ENCODE measurements at places on chromosomes 13 and 19. TPM values are rescaled to one million over a fixed set of nuclear protein-coding genes. Genes with fewer than 3 reads are reported as not detected.

- no peak for DNase-seq
These were observed 9.6 kb downstream of the GRAMD1A start for GRCh38 chr19:35009424-35010415.

Gene MAN2B1
- total RNA-seq: 25.8 TPM

GRCh38 chr13:101660711-101661110 lies 208.2 kb downstream of the ITGBL1 start:
- no peak for DNase-seq

- DNase-seq: no peak
These were observed 18.9 kb upstream of the LRP3 start for GRCh38 chr19:33175156-33175782.

DNA sequence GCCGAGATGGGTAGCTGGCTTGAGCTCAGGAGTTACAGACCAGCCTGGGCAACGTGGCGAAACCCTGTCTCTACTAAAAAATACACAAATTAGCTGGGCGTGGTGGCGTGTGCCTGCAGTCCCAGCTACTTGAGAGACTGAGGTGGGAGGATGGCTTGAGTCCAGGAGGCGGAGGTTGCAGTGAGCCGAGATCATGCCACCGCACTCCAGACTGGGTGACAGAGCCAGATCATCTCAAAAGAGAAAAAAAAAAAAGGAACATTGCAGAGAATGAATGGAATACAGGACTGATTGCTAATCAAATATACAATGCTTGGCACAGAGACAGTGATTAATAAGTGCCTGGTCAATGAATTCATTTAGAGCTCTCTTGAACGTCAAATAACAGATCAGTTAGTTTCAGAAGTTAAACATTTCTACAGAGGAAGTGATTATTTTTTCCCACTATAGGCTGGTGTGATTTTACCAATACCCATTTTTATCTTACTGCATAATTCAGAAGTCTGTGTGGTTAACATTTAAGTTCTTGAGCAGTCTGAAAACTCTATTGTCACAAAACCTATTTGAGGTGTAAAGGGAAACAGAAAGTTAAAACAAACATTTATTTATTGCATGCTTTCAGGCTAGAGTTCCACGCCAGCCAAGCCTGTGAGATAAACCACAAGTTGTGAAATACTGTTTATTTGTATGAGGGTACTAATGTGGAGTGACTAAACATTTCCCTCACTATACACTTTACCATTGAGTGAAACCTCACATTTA lies 7.7 kb upstream of the TBC1D4 start:
- DNase-seq: peak; percentile 89

DNA sequence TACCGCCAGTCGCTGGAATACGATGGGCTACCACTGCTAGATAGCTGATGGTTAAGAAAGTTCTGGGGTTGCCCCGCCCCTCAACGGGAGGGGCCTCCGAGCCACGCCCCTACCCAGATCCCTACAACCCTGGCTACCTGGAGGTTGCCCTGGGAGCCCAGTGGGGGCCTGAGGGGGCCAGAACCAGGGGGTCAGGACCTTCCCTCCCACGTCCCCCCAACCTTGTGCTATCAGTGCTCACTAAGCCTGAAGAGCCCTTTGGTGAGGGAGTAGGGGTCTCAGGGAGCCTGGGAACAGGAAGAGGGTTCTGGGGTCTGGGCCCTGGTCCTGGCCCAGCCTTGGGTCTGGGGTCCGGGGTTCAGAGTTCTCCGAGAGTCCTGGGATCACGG lies 8.9 kb downstream of the OCEL1 start:
- peak; percentile 53 for DNase-seq

- peak; percentile 90 for DNase-seq
These were observed 104.8 kb downstream of the TNFRSF19 start for GRCh38 chr13:23674795-23675640.

DNA sequence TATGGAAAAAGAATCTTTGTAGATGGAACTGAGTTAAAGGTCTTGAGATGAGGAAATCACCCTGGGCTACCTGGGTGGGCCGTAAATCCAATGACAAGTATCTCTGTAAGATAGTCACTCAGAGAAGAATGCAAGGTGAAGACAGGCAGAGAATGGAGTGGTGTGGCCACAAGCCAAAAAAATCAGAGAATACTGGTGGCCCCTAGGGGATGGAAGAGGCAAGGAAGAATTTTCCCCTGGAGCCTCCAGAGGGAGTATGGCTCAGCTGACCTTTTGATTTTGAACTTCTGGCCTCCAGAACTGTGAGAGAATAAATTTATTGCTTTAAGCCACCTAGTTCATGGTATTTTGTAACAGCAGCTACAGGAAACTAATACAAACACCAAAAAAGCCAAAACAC lies 32.7 kb upstream of the CSNK1A1L start:
- DNase-seq: peak; percentile 24

Gene MYO16
- total RNA-seq: 0.86 TPM

Gene ZNF442
- 0.64 TPM for total RNA-seq

DNA sequence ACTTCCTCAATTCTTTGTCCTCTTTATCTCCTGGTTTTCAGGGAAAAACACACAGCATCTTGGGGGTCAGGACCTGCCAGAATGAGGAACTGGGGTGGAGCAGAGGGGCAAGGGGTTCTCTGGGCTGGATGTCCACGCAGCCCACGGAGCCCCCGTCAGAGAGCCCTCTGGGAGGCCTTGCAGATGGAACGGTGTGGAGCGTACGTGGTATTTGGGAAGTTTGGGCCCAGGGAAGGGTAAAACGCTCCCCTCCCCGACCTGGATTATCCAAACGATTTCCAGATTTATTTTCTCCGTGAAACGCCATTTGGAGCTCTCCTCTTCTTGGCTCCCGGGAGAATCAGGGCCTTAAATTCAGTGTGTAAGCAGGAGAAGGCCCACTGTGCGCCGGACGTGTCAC lies 51.7 kb upstream of the ZNF536 start:
- DNase-seq: no peak
